ENCODE measurements at places on chromosomes 5 and 9.

- DNase-seq: no peak
Observed at GRCh38 chr5:165104611-165105010, 1599.2 kb downstream of the MAT2B start.

DNA sequence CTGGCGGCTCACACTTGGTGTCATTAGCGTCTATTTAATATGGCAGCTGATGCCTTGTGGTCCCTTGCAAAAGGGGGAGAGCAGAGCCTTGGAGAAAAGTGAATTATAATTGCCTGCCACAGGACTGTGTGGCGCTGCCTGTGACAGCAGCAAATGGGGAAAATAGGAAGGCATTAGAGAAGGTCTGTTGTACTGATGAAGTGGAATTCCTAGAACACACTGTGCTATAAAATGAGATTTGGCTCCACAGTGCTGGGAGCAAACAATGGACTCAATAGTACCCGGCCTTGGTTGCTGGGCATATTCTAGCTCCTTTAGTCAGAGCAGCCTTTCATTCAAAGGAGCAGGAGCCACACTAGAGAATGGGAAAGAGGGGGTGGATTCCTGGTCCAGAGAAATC is 21.3 kb downstream of the SEMA6A start:
- DNase-seq: no peak

DNA sequence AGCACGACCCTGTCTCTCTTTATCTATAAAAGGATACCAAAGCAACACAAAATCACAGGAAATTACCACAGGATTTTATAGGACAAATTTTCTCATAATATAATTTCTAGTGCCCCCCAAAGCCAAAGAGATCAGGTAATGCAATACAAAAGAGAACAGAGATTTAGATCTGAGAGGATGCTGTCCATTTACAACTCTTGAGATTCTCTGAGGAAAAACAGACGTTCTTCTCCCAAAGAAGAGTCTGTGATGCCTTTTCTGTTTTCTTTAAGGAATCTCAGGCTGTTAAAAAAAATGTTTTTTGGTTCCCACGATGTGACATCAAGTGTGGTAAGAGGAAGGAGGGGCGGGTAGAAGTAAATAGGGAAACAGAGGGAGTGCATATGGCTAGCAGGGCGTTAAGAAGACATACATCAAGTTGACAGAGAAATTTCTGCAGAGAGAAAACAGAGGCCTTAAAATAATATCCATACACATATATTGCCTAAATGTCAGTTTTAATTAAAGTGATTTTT is 274.7 kb downstream of the YTHDC2 start:
- no peak for DNase-seq

DNA sequence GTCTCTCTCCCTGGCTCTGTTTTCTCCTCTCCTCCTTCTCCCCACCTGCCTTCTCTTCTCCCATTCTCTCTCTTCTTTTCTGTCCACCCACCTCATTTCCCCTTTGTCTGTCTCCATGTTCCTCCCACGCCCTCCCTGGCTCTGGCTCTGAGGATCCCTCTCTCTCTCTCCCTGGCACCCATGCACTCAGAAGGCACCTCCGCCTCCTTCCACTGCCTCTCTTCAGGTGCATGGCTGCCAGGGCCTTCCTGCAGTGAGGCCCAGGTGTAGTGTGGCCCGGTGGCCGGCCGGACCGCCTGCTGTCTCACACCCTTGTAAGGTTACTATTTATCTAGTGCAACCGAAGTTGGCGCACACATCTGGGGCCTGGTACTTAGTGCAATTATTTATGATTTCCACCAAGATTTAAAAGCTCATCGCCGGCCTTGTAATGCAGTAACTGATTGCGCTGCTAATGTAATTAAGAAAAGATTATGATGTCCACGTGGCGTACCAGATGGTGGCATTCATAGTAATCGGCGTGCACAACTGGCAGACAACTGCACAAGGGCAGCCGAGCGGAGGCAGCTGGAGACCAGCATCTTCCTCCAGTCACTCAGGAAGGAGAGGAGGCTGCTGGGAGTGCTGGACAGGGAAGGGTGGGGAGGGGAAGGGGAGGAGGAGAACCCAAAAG is 50.4 kb upstream of the MVB12B start:
- DNase-seq: no peak

GRCh38 chr5:79697222-79698170 is 7.9 kb downstream of the CMYA5 start:
- DNase-seq: no peak

- no peak for DNase-seq
Observed at GRCh38 chr5:105836268-105836667, 1834.5 kb downstream of the EFNA5 start.

GRCh38 chr5:171744264-171744663 is 41.4 kb upstream of the SMIM23 start:
- no peak for DNase-seq

DNA sequence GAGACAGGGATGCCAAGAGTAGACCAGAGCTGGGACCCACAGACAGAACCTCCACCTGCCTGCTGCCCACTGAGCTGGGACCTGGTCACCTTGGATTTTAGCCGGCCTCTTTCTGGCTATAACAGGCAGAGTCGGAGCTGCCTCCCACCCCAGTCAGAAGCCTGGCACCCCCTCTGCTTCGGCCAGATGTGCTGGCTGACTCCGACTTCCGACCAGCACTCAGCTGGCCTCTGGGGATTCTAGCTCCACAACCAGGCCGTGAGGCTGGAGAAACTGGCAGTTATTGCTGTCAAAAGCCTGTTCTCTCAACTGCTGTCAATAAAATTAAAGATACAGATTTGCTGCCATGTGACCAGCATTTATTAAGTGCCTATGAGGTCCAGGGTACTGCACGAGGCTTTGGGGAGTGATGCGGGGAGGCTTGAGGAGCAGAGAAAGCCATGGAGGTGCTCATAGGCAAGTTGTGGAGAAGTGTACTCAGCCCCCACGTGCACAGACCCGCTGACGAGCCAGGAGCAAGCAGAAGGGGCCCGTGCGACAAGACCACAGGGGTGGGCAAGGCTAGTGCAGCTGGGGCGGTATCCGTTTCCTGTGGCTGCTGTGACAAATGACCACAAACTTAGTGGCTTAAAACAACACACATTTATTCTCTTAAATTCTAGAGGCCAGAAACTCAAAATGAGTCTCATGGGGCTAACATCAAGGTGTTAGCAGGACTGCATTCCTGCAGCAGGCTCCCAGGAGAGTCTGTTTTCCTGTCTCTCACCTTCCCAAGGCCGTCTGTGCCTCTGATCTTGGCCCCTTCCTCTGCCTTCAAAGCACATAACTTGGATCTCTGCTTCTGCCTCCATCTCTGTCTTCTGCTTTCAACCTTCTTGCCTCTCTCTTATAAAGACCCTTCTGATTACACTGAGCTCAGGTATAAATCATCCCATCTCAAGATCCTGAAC is 13.1 kb downstream of the GFI1B start:
- no peak for DNase-seq

DNA sequence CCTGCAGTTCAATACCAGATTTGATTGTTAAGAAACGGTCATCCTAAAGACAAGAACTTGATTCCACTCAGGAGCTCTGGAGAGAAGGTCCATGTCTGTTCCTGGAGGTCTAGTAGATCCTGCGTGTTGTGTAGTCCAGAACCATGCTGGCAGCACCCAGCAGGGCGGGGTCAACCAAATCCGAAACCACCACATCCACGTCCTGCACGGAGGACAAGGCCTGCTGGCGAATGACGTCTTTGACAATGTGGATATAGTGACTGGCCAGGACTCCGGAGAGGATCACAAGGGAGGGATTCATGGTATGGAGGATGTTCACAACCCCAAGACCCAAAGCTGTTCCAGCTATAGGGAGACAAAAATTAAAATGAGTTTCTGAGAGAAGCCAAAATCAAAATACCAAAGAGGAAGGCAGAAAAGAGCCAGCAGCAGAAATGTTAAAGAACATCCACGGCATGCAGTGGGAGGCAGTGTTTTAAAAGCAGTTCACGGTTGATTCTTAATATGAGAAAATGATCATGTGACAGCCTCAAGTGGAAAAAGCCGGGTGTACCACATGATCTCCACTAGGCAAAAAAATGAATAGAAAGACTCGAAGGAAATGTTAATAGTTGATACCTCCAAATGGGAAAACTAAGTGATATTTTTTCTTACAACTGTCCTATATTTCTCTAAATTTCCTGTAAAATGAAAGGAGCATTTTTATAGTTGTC is 26.7 kb downstream of the CLTA start:
- no peak for DNase-seq

GRCh38 chr9:137128158-137128861 is 10.6 kb upstream of the GRIN1 start:
- no peak for DNase-seq

GRCh38 chr9:92749071-92749933 is 15.3 kb downstream of the BICD2 start:
- no peak for DNase-seq

DNA sequence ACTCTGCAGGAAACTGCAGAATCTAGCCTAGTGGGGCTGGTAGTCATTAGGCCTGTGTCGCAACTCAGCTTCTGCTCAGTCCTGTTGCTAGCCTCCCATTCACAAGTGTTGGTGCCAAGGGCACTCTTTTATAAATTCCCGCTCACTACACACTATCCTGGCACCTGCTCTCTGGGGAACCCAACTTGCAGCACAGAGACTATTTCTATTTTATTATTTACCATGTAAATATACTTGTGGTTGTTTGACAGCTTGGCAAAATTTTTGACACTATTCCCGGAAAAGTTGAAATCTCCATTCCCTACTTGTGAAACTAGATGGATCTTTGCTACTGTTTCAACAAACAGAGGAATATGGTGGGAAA is 20.4 kb upstream of the SMC2 start:
- no peak for DNase-seq

DNA sequence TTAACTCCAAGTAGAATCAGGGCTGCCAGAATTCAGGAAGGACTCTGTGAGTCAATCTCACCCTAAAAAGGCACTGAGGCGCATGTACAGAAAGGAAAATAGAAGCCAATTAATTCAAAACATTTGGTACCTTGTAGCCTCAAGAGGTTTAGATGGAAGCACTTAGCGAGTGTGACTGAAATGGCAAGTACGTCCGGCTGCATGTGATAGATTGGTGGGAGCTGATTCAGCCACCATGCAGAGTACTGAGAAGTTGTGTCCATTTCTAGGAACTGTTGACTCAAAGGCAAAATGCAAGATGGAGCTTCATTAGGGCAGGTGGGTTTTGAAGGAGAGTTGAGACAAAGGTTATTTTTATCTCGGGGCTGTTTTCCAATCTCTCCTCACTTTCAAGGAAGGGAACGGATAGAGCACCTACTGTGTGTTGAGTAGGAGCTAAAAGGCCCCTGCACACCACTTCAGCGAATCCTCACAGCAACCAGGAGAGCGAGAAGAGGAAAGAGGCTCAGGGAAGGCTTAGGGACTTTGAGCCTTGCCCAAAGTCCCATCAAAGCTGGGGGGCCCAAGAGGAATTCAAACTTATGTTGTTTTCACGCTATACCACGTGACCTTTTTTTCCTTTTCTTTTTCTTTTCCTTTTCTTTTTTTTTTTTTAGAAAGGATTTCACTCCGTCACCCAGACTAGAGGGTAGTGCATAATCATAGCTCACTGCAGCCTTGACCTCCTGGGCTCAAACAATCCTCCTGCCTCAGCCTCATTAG is 34.6 kb upstream of the CPEB4 start:
- DNase-seq: no peak

- DNase-seq: no peak
Observed at GRCh38 chr5:122584411-122585300, 190.2 kb upstream of the SNX2 start.

DNA sequence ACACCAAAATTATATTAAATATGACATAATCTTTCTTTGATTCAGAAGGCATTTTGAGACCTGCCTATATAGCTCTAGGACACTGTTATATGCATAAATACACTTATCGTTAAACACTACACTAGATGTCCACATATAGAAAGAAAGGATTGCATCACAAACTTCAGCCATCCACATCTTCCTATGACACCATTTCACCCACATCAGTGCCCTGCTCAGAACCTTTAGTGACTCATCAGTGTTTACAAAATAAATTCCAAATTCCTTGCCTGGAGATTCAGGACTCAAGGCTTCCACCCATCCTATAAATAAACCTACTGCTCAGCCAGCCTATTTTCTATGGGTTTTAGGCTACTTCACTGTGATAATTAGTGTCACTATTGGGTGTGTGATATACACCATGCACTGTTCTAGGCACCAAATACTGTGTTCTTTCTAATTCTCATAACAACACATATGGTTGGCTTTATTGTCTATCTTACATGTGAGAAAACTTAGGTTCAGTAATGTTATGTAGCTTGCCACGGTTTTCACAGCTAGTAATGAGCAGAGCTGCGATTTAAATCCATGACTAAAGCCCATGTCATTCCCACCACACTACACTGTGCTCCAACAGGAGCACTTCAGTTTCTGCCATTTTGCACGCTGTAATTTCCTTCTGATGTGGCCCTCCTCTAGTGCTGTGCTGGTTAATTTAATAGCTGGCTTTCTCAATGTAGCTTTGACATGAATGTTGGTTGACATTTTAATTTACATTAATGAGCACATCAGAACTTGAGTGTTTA is 103.3 kb downstream of the SREK1 start:
- DNase-seq: no peak

GRCh38 chr5:68641211-68641610 is 425.7 kb downstream of the PIK3R1 start:
- no peak for DNase-seq

DNA sequence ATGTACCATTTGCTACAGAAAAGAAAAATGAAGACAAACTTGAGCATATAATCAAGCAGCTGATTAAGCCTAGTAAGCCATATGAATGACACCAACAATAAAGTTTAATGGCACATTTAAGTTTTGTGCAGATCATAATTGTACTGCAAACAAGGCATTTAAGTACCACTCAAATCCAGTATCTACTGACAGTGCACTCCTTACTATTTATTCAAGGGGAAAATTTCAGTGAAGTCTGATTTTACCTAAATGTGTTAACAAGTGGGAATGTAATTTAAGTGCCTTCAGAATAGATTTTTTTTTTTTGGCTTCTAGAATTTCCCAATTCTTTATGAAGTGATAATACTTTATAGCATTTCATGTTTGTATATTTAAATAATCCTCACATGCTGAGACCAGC is 341.0 kb upstream of the POU5F2 start:
- no peak for DNase-seq

GRCh38 chr9:69674716-69675438 is 2.7 kb upstream of the APBA1 start:
- DNase-seq: no peak

- no peak for DNase-seq
Observed at GRCh38 chr5:73812962-73813588, 187.1 kb downstream of the ARHGEF28 start.

DNA sequence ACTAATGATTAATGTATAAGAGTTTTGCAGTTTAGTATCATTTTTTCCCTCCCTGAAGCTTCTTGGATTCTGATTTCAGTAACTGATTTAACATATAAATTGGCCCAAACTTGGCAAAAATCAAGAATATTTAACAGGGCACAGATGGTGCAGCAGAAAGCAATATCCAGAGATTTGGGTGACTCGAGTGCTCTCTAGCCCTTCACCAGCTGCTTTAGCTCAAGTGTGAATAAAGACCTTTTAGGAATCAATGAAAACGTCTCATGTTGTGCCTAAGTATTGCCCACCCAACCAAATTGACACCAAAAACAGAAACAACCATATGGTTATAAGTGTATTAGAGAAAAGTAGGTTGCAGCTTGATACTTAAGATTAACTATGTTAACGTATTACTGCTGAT is 933.4 kb upstream of the PTPRD start:
- DNase-seq: no peak

Data from activated T-helper 1 cell treated with anti-CD3 and anti-CD28 coated beads, Interleukin-2, amount 50 U/mL, for 16 hours (primary cell).